AML-193 (cell line): ENCODE measurements at places on chromosomes 1 and 21.

- no peak for DNase-seq
These were observed 21.0 kb downstream of the PCSK9 start for GRCh38 chr1:55060133-55060999.

GRCh38 chr1:78038071-78038470 is 7.7 kb upstream of the GIPC2 start:
- DNase-seq = no peak

DNA sequence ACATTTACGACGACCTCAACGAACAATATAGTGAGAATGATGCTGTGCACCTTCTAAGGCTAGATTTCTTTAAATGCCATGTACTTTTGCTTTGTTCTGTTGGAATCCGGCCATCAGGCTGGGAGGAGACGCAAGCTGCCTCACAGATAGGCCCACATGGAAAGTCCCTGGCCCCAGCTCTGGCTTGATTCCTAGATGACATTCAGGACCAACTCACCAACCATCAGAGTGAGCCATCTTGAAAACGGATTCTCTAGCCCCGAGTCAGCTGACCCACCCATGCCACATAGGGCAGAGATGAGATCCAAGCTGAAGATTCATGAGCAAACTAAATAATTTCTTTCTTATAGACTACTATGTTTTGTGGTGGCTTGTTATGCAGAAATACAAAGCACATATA is 164.4 kb downstream of the ZNF281 start:
- no peak for DNase-seq

GRCh38 chr21:24671901-24672300 is 935.4 kb downstream of the MRPL39 start:
- no peak for DNase-seq

GRCh38 chr1:233993651-233994050 is 89.2 kb downstream of the SLC35F3 start:
- no peak for DNase-seq

- DNase-seq = peak; percentile 16
These were observed 7.4 kb downstream of the WDR77 start for GRCh38 chr1:111441573-111442192.

GRCh38 chr1:26921126-26921539 is 410 bp upstream of the NUDC start:
- DNase-seq = no peak

DNA sequence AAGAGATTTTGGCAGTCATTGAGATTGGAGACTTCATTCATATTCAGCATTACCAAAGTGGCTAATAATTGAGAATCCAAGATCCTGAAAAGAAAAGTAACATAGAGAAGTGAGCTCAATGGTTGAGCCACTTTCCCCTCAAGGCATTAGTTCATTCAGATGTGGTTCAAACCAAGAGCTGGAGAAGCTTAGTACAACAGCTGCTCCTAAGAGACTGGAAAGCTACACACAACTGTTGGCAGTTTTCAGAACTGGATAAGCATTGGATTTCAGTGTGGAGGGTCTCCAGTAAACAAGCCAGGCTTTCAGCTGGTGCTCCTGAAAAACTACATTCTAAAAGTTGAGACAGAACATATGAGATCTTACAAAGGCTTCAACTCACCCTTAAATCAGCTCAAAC is 29.2 kb upstream of the CLDN8 start:
- no peak for DNase-seq

GRCh38 chr1:68525781-68526180 is 28.9 kb upstream of the DEPDC1 start:
- DNase-seq = no peak

- DNase-seq = peak; percentile 34
These were observed 678 bp upstream of the PTTG1IP start for GRCh38 chr21:44874240-44874496.

- peak; percentile 65 for DNase-seq
These were observed 8.8 kb downstream of the ZNF683 start for GRCh38 chr1:26363549-26364448.

GRCh38 chr1:165883056-165883455 is 55.6 kb downstream of the UCK2 start:
- peak; percentile 29 for DNase-seq

- DNase-seq = no peak
These were observed 50.9 kb upstream of the CDC42BPA start for GRCh38 chr1:227369102-227369760.

DNA sequence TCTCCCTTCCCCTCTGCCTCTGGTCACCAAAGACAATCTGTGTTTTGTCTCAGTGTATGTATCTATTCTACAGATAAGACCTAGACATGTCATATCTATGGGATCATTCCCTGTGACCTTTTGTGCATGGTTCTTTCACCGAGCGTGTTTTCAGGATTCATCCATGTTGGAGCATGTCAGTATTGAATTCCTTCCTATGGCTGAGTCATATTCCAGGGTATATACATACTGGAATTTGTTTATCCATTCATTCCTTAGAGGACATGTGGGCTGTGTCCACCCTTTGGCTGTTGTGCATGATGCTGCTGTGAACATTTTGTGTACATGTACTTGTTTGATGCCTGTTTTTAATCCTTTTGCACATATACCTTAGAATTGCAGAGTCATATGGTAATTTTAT is 69.9 kb downstream of the NFASC start:
- DNase-seq = no peak

- DNase-seq = no peak
These were observed 35.1 kb upstream of the ADORA3 start for GRCh38 chr1:111538343-111539025.

DNA sequence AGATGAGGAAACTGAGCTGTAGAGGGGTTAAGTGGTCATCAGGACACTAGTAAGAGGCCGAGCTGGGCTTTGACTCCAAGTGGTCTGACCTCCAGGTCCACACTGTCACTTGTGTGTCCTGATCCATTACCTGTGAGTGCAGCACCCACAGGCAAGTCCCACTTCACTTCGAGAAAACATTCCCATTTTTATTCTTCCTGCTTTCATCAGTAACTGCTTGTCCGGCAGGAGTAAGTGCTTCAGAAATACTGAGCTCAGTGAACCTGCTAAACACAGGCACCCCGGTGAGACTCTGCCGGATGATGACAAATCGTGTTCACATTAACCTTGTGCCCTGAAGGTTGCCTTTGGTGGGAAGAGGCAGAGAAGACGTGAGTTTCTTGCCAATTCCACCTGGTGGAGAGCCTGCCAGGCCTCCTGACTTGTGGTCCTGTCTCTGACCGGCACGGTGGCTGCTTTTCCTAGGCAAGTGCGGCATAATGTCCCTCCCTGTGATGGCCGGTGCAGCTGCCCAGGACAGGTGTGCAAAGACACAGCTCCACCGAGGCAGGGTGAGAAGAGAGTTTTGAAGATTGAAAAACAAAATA is 29.4 kb downstream of the ZBTB18 start:
- DNase-seq = no peak

GRCh38 chr1:70353044-70353443 is 1.5 kb downstream of the ANKRD13C start:
- DNase-seq = no peak

DNA sequence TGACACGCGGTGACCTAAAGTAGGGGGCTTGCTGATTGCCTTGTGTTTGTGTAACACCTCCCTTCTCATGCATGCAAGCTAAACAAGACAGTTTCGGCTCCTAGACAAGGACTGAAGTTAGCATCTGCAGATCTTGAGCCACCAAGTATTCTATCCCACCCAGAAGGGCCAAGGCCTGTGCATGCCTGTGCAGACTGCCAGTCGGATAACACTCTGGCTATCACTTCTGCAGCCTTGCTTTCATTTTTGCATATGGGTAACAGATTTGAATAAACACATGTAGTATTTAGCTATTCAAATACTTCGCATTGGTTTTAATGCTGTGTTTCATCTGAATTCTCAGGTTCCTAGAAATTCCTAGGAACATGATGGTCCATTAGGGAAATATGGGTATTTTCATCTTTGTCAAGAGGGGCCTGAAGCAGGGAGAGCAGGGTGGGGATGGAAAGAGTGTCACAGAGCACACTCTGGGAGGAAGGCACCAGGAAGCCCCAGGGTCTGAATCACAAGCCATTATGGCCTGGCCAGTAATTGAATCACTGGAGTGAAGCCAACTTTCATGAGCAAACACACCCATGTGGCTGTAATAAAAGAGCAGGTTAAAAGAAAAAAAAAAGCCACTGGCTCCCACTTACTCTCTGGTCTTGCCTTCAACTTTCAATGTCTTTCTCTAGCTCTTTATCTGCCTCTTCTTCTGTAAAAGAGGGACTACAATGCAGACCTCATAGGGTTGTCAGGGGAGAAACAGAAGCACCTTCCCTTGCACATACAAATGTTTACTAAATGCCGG is 28.3 kb downstream of the GADD45A start:
- DNase-seq = no peak

DNA sequence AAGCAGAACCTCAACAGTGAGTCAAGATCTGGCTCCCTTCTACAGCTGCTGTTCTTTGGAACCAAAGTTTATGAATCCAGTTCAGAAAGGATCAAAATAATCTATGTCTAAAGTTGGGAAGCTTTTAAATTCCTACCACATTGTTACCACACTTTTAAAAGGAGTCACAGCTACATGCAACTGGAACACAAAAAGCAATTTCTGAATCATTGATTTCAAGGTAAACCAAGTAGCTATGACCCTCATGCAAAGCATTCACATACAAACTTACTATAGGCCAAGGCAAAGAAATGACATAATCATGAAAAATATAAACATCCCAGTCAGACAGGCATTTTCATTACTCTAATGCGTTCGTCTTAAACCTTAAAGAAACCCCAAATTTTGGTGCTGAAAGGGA is 3.5 kb downstream of the SIPA1L2 start:
- no peak for DNase-seq

DNA sequence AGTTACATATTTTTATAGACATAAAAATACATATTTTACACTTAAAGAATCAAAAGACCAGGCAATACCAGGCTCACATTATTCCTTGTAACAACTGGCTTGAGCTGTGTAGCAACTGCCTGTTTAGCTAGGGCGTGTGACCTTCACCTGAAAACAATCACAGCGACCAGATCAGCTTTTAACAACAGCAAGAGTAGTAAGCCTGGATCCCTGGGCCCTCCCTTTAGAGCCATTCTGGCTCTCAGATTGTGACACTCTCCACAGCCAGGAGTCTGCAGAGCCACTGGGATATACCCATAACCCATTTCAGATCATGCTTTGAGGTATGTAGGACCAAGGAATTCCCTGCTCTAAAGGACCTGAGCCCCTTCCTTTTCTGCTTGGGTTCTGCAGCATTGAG is 29.4 kb upstream of the GNG4 start:
- DNase-seq = no peak

DNA sequence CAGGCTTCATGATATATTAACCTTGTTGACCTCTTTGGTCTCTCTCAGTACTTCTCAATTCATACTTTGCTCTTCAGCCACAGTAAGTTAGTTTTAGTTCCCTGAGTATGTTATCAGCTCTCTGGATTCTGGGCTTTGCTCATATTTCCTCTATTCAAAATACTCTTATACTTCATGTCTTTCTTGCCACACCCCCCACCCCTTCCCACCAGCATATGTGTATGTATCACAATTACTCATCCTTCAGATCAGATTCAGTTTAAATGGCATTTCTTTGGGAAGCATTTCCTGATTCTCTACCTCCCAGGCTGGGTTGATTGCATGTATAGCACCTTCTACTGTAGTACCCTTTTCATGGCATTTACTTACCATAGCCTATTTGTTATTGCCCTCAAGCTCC is 28.3 kb downstream of the SLC30A7 start:
- no peak for DNase-seq

- DNase-seq = no peak
These were observed 28.0 kb downstream of the FUBP1 start for GRCh38 chr1:77950873-77951272.

DNA sequence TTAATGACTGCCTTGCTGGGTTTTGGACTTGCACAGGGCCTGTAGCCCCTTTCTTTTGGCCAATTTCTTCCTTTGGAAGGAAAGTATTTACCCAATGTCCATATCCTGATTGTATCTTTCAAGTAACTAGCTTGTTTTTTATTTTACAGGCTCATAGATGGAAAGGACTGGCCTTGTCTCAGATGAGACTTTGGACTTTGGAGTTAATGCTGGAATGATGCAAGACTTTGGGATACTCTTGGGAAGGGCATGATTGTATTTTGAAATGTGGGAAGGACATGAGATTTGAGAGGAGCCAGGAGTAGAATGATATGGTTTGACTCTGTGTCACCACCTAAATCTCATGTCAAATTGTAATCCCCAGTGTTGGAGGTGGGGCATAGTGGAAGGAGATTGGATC is 140.1 kb downstream of the C1orf94 start:
- no peak for DNase-seq

DNA sequence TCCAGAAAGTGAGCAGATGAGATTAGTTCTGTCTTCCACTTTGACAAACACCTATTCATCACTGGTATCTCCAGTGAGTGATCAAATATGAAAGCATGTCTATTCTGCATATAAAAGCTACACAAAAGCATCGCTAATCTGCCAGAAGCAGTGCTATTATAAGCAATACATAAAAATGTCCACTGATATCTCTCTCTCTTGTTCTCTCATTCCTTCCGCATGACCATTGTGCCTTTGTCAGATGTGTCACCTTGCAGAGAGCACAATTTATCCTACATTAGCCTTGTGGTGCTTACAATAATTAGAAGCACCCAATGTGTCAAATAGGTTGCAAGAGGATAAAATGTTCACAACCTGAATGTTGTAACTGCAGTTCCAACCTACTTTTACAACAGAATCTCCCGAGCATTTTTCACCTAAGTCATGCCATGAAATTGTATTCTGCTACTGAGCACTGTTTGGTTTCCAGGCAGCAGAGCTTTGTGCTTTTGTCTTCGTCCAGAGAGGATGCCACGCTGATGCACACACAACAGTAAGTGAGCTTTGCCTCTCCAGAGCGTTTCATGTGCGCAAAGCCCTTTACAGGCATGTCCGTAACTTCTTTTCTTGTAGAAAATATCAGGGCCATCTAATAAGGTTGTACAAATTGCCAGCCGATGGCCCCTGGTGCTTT is 198.7 kb upstream of the PLD5 start:
- DNase-seq = no peak

DNA sequence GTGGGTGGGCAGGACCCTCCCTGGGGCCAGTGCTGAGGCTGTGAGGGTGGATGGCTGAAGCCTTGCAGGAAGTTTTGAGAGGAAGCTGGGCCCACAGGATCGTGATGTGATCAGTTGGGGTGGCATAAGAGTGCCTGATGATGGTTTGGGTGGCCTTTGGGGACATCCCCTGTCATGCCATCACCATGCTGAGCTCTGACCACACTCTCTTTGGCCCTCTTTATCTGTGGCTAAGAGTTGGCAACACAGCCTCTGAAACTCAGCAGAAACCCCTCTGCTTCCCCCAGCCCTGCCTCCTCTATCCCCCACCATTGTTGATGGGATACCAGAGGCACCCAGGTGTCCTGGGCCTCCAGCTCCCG is 19.8 kb downstream of the MIIP start:
- no peak for DNase-seq

- no peak for DNase-seq
These were observed 44.6 kb downstream of the TTLL7 start for GRCh38 chr1:83954166-83954823.

GRCh38 chr1:157993147-157993917 is at the start of gene KIRREL1:
KIRREL1 (plus strand) TSS chr1:157993645; CDS start chr1:157993677, 32 bp downstream.
- DNase-seq = no peak

GRCh38 chr21:38505654-38506523 is 7.6 kb upstream of the ERG start:
- peak; percentile 78 for DNase-seq
